ENCODE measurements at places on chromosomes 16 and 17.

DNA sequence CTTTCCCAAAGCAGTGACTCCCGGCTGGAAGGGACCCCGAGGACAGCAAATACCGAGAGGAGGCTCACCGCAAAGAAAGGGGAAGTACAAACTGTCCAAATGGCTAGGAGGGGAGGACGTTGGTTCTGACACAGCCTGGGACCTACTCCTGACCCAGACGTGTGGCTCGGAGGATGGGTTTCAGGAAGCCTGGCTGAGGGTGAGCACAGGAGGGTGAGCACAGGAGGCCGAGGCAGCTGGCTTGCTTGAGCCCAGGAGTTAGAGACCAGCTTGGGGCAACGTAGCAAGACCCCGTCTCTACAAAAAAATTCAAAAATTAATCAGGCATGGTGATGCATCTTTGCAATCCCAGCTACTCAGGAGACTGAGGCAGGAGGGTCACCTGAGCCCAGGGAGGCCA lies 83.2 kb downstream of the C16orf78 start:
- no peak overlapping the region for H3K27ac ChIP-seq
- no peaks in the 10 kb centered on the region for H3K4me1 ChIP-seq
- no peak overlapping the region for H3K4me3 ChIP-seq
- no peak for DNase-seq

GRCh38 chr17:17180741-17181525 lies 25.2 kb downstream of the PLD6 start:
- H3K27me3 ChIP-seq: no peaks in the 10 kb centered on the region
- no peak overlapping the region for H3K27ac ChIP-seq
- H3K4me3 ChIP-seq: no peak overlapping the region
- DNase-seq: no peak

DNA sequence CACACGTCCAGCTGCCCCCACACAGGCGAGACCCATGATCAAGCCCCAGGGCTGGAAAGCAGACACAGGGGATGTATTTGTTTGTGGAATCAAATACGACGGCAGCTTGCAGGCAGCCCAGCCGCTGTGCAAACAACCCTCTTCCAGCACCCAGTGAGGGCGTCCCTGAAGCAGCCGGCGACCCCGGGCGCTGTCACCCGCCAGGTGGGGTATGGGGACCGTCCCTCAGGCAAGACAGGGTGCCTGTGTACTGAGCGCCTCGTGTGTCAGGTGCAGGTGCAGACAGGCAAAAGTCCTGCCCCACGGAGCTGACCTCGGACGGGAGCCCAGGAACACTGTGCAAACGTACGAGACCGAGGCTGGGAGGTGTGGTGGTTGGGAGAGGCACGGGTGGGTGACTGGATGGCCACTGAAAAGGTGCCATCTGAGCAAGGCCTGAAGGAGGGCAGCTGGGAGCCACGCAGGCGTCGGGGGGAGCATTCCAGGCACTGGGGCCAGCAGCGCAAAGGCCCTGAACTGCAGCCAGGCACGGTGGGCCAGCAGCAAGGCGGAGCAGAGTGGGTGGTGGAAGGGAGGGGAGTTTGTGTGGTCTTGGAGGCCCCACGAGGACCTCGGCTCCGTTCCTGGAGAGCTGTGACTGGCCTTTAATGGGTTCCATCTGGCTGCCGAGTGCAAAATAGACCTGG lies 48.5 kb downstream of the CBFA2T3 start:
- no peak overlapping the region for H3K4me3 ChIP-seq
- H3K4me1 ChIP-seq: peaks cover 13% of the 10 kb centered on the region
- H3K27ac ChIP-seq: no peak overlapping the region
- H3K27me3 ChIP-seq: peaks cover 32% of the 10 kb centered on the region
- no peaks in the 10 kb centered on the region for H3K36me3 ChIP-seq

- H3K27ac ChIP-seq: peak overlapping the region; percentile 88
- no peak for DNase-seq
- no peaks in the 10 kb centered on the region for H3K36me3 ChIP-seq
Measured at GRCh38 chr16:84115919-84116719, 623 bp downstream of the MBTPS1 start.

DNA sequence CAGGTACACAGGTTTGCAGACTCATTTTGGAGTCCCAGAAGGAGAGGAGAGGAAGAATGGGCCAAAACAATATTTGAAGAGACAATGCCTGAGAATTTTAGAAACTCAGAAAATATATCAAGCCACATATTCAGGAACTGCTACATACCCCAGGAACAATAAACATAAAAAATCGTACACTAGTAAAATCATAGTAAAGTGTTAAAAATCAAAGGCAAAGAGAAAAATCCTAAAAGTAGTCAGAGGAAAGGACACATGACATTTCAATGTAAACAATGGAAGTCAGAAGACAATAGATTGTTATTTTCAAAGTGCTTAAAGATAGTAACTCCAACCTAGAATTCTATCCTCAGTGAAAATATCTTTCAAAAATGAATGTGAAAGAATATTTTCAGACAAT lies 28.5 kb upstream of the NACA2 start:
- no peak for DNase-seq
- no peaks in the 10 kb centered on the region for H3K4me1 ChIP-seq
- no peak overlapping the region for H3K27ac ChIP-seq
- H3K36me3 ChIP-seq: no peaks in the 10 kb centered on the region

DNA sequence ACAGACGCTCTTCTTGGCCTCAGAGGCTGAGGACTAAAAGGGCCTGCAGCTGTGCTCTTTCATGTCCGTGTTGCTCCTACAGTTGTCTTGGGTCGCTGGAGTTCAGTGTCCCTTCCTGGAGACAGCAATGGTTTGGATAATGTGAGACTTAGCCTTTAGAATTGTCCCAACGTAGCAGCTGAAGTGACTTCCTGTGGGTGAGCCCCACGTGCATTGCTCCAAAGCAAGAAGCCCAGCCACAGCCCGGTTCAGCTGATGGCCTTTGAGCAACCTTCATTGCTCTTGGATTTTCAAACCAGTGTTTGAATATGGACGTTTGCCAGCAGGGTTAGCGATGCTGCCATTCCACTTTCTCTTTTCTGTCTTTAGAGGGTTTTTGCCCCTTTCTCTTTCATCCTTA lies 19.7 kb downstream of the TMEM11 start:
- H3K27ac ChIP-seq: no peak overlapping the region
- peaks cover 17% of the 10 kb centered on the region for H3K36me3 ChIP-seq
- H3K4me1 ChIP-seq: peaks cover 23% of the 10 kb centered on the region
- no peak for DNase-seq
- no peak overlapping the region for H3K4me3 ChIP-seq
- no peaks in the 10 kb centered on the region for H3K27me3 ChIP-seq

Data from keratinocyte (primary cell).